Keratinocyte (primary cell): ENCODE measurements at places on chromosomes 6 and 20. TPM values are rescaled to one million over a fixed set of nuclear protein-coding genes. Genes with fewer than 3 reads are reported as not detected.
A peak's percentile ranks its signal among the peaks of the same experiment; 100 is the strongest.

DNA sequence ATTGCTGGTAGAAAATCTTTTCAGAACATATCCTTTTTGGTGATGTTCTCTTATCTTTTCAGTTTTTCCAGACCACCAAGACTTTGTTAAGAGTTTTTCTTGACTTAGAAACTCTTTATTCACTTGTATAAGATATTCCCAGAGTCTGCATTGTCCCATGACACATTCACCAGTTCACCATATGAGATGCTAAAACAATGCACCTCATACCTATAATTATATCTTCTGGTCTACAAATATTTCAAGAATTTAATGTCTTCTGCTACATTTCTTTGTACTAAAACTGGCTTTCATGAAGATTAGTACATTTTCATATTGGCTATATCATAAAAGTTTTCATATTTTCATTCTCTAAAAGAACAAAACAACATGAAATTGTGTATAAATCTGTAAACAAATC, 111.3 kb downstream of the ADGRG6 start:
- H3K27ac ChIP-seq: peak overlapping the region; percentile 56
- no peaks in the 10 kb centered on the region for H3K36me3 ChIP-seq
- no peak overlapping the region for H3K4me3 ChIP-seq
- peaks cover 34% of the 10 kb centered on the region for H3K4me1 ChIP-seq
- H3K27me3 ChIP-seq: no peaks in the 10 kb centered on the region
- no peak for DNase-seq

GRCh38 chr6:163165155-163165910, 249.2 kb upstream of the QKI start:
- no peaks in the 10 kb centered on the region for H3K4me1 ChIP-seq
- DNase-seq: no peak

GRCh38 chr20:63701051-63701328, 4.5 kb downstream of the TNFRSF6B start:
- H3K36me3 ChIP-seq: peaks cover 28% of the 10 kb centered on the region
- H3K4me1 ChIP-seq: peaks cover 32% of the 10 kb centered on the region
- no peaks in the 10 kb centered on the region for H3K27me3 ChIP-seq
- no peak overlapping the region for H3K27ac ChIP-seq
- H3K4me3 ChIP-seq: no peak overlapping the region
- DNase-seq: no peak

- no peaks in the 10 kb centered on the region for H3K36me3 ChIP-seq
- H3K4me1 ChIP-seq: peaks cover 27% of the 10 kb centered on the region
- no peak overlapping the region for H3K4me3 ChIP-seq
These were observed 17.6 kb upstream of the CDKN1A start for GRCh38 chr6:36660771-36661471.

DNA sequence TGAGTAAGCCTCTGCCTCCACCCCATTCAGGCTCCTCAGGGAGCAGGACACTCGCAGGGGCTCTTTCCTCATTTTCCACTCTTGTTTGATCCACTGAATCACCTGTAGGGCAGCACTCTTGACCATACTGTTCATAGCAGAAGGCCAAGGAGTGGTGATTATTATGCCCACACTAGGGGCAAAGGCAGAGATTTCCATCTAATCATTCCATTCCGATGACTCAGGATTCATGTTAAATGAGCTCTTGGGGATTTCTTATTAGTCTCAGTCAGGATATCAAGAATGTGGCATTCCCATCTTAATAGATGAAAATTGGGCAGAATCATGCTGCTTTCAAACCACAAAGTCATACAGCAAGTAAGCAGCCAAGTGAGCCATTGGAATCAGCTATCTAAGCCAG, 101.9 kb upstream of the MOCS1 start:
- no peaks in the 10 kb centered on the region for H3K27me3 ChIP-seq
- no peaks in the 10 kb centered on the region for H3K36me3 ChIP-seq
- no peak overlapping the region for H3K27ac ChIP-seq
- H3K4me1 ChIP-seq: peaks cover 11% of the 10 kb centered on the region
- no peak for DNase-seq
- H3K4me3 ChIP-seq: no peak overlapping the region

DNA sequence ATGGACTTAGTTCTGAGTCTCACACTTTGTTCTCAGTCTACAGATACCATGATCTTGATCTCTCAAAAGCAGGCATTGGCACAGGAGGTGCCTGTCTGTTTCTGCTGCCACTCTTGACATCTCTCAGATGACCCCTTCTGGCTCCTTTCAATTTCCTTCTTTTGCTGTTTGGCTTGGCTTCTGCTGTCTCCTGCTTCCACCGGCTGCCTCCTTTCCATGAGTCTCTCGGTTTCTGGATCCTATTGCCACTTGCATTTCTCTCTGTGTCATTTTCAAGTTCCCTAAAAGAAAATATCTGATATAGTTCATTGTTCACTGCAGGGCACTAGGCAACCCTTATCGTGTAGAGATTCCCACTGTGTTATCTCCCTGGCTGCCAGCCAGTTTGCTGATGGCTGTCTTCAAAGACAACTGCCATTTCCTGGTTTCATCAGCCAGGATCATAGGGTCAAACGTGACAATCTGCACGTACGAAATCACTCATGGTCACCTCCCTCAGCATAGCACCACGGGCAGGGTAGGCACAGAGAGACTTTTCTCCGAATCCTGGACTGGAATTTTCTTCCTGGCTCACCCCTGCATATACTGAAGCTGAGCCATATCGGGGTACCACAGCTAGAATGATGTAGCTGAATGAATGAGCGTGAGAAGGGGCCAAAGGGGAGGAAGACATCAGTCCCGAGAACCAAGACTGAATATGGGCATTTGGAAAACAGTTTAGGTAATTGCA, 144.6 kb upstream of the TMEM170B start:
- H3K27ac ChIP-seq: no peak overlapping the region
- no peak for DNase-seq
- no peak overlapping the region for H3K4me3 ChIP-seq

DNA sequence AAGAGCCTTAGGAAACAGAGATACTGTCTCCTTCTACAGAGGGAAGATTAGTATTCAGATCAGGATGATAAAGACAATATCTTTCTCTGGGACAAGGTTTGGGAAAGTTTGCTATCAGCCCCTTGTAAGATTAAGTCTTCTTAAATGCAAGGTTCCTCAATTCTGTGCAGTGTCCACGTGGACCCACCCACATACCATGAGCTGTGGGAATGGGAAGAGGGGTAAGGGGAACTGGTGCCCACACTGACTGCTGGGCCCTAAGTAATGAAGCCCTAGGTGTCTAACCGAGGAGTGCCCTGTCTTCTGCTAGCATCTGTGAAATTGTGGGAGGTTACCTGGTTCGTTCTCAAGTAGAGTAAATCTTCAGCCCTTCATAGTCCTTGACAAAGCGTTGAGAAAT, 5.8 kb upstream of the SSTR4 start:
- no peak overlapping the region for H3K27ac ChIP-seq
- no peak for DNase-seq
- H3K4me3 ChIP-seq: no peak overlapping the region
- H3K36me3 ChIP-seq: no peaks in the 10 kb centered on the region

DNA sequence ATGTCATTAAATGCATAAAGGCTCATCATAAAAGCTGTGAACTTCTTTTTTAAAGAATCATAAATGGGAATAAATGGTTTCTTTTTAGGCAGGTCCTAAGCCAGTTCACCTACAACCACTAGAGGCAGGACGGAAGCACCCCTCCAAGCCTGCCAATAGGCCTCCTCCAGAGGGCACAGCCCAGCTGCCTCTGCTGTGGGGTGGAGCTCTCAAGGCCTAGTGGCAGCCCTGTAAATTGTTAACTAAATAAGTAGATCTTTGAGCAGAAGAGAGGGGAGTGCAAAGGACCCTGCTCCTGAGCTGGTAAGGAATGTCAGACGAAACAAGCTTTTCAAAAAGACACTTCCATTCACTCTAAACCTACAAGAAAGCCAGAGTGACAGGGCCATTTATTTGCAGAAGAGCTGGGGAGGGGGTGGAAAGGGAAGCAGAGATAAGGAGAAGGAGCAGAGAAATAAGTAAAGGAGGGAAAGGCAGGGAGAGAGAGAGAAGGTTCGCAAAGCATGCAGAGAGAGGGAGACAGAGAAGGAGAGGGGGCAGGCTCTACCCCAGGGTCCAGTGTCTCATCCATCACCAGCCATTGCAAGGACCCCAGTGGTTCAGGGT, 18.0 kb upstream of the MAFB start:
- no peak for DNase-seq
- H3K27ac ChIP-seq: no peak overlapping the region
- peaks cover 3% of the 10 kb centered on the region for H3K27me3 ChIP-seq
- no peaks in the 10 kb centered on the region for H3K4me1 ChIP-seq
- H3K4me3 ChIP-seq: no peak overlapping the region

- no peaks in the 10 kb centered on the region for H3K27me3 ChIP-seq
- H3K4me3 ChIP-seq: no peak overlapping the region
- H3K27ac ChIP-seq: no peak overlapping the region
- DNase-seq: no peak
- H3K4me1 ChIP-seq: no peaks in the 10 kb centered on the region
These were observed 18.8 kb downstream of the MRAP2 start for GRCh38 chr6:84052204-84052882.

The TXLNB gene
- polyA plus RNA-seq: 0.01 to 0.04 TPM (median 0.03 TPM) in 3 replicates
